K562 (cell line): ENCODE measurements at places on chromosomes 2 and 18. TPM values are rescaled to one million over a fixed set of nuclear protein-coding genes. Genes with fewer than 3 reads are reported as not detected.

GRCh38 chr18:74291472-74291770 is 342 bp downstream of the CYB5A start:
- DNase-seq, result no peak
- no peak overlapping the region for H3K27ac ChIP-seq
- H3K27me3 ChIP-seq, result no peaks in the 10 kb centered on the region
- H3K36me3 ChIP-seq, result no peaks in the 10 kb centered on the region
- H3K4me3 ChIP-seq, result peak overlapping the region; percentile 47
- H3K4me1 ChIP-seq, result peaks cover 2% of the 10 kb centered on the region; the same call in 1 of the 3 replicates

REEP1 gene
- 0.11 and 0.18 TPM in 2 replicates for total RNA-seq

GRCh38 chr2:1899396-1899730 is 155.0 kb upstream of the PXDN start:
- no peaks in the 10 kb centered on the region for H3K4me1 ChIP-seq
- DNase-seq, result no peak
- H3K4me3 ChIP-seq, result no peak overlapping the region
- H3K27ac ChIP-seq, result no peak overlapping the region

STEAP3 gene
- 29.8 and 31.6 TPM in 2 replicates for total RNA-seq

SIX3 gene
- not detected in 2 replicates for total RNA-seq

NOSTRIN gene
- total RNA-seq, result 50.9 and 56.3 TPM in 2 replicates

- no peaks in the 10 kb centered on the region for H3K27me3 ChIP-seq
- H3K27ac ChIP-seq, result no peak overlapping the region
- peaks cover 76% of the 10 kb centered on the region for H3K36me3 ChIP-seq
- peaks cover 5% of the 10 kb centered on the region; the same call in 1 of the 2 replicates for H3K4me1 ChIP-seq
- H3K4me3 ChIP-seq, result no peak overlapping the region
- no peak for DNase-seq
Measured at GRCh38 chr2:144458541-144458940, 61.4 kb downstream of the ZEB2 start.

LINC00305 gene
- not detected in 2 replicates for total RNA-seq

UCN gene
- total RNA-seq, result 2.2 and 2.6 TPM in 2 replicates

DNA sequence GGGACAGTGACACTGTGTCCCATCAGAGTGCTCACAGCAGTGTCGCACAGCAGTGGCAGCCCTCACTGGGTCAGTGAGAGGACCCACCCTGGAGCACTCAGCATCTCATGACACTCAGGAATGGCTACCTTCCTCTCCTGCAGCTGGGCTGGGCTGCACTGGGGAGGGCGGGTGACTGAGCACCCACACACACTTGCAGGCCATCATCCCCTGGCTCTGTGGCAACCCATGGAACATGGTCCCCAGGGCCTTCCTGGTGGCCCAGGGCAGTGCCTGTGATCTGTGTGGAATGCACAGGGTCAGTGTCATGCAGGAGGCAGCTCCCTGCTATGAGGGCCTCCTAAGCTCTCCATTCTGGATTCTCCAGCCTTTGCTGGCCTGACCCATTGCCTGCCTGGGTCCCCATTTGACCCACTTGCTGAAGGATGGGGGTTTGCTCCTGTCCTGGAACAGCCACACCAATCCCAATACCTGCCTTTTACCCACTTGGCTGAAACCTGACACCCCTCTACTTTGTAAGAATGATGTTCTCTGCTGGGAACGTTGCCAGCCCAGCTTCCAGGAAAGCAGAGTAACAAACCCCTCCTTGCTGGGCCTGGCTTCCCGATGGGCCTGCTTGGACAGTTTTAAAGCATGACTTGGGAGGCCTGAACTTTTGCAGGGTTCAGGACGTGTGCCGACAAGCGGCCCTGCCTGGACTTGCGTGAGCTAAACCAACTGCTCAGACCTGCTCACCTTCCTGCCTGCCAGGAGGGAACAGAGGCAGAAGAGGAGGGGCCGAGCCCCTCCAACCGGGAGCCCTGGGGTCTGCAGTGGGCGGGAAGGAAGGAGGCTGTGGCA is 13.7 kb downstream of the HS6ST1 start:
- peaks cover 28% of the 10 kb centered on the region for H3K4me1 ChIP-seq
- no peak for DNase-seq
- no peaks in the 10 kb centered on the region for H3K27me3 ChIP-seq
- no peak overlapping the region for H3K27ac ChIP-seq

STARD6 gene
- not detected in 2 replicates for total RNA-seq

- no peak for DNase-seq
- H3K27me3 ChIP-seq, result no peaks in the 10 kb centered on the region
- no peaks in the 10 kb centered on the region for H3K36me3 ChIP-seq
- no peaks in the 10 kb centered on the region for H3K4me1 ChIP-seq
- no peak overlapping the region for H3K4me3 ChIP-seq
Measured at GRCh38 chr18:39348757-39349156, 1783.2 kb upstream of the CELF4 start.

STAM2 gene
- 9.8 and 11.6 TPM in 2 replicates for total RNA-seq

DNA sequence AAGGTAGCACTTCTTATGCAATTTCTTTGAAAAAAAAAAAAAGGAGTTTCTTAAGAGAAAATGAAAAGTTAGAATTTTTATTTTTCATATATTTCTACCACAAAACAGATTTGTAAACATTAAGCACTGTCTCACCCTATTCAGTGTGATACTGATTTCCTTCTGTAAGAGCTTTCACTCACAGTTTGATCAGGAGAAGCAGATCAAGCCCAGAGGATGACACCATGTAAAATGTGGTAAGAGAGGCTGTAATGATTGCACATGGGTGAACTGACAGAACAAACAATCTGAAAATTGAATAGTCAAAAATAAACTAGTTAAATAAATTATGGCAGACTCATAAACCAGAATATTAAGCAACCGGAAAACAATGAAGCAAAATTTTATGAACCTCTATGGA is 54.5 kb downstream of the MEMO1 start:
- no peak for DNase-seq
- H3K27me3 ChIP-seq, result no peaks in the 10 kb centered on the region
- no peak overlapping the region for H3K27ac ChIP-seq
- H3K4me1 ChIP-seq, result no peaks in the 10 kb centered on the region; the same call in 2 of the 3 replicates
- H3K4me3 ChIP-seq, result no peak overlapping the region

- H3K27me3 ChIP-seq, result no peaks in the 10 kb centered on the region
- no peaks in the 10 kb centered on the region for H3K36me3 ChIP-seq
- no peak for DNase-seq
- peaks cover 16% of the 10 kb centered on the region for H3K4me1 ChIP-seq
- no peak overlapping the region for H3K27ac ChIP-seq
Measured at GRCh38 chr2:98448441-98449145, 3.9 kb downstream of the INPP4A start.

CCDC150 gene
- total RNA-seq, result 11.2 and 11.3 TPM in 2 replicates

WNT10A gene
- total RNA-seq, result not detected in 2 replicates

- H3K36me3 ChIP-seq, result no peaks in the 10 kb centered on the region
- no peaks in the 10 kb centered on the region for H3K4me1 ChIP-seq
- H3K27me3 ChIP-seq, result peaks cover 7% of the 10 kb centered on the region; the same call in 1 of the 2 replicates
- no peak overlapping the region for H3K27ac ChIP-seq
Measured at GRCh38 chr18:23968638-23969604, 45.6 kb upstream of the TTC39C start.

- DNase-seq, result no peak
- H3K4me1 ChIP-seq, result peaks cover 7% of the 10 kb centered on the region
- no peaks in the 10 kb centered on the region for H3K27me3 ChIP-seq
- H3K4me3 ChIP-seq, result no peak overlapping the region
Measured at GRCh38 chr2:47054868-47055267, 100.2 kb downstream of the STPG4 start.

DNA sequence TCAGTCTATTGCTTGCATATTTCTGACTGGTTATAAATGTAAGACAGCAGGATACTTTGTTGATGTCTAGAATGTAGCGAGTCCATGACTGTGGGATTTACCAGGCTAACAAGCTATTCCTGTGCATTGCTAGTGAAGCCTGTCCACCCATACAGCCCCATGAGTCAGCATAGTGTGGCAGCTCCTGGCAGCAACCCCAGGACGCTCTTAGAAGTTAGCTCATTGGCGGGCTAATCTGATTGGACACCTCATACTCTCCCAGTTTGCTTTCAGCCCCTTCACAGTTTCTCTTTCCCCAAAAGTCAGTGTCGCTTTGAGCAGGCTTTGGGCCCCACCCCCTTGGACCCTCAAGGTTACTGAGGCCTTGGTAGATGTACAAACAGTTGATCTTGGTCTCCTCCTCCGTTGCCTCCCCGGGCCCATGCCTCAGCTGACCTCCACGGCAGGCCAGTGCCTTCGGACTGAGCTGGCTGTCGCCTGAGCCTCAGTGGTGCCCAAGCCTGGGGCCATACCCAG is 48.0 kb downstream of the COA5 start:
- H3K4me1 ChIP-seq, result peaks cover 24% of the 10 kb centered on the region
- H3K27ac ChIP-seq, result peak overlapping the region; percentile 84
- H3K4me3 ChIP-seq, result peak overlapping the region; percentile 5; the same call in 1 of the 2 replicates
- peaks cover 28% of the 10 kb centered on the region for H3K36me3 ChIP-seq
- peak; percentile 94 for DNase-seq

GRCh38 chr2:203809084-203809521 is 58.5 kb upstream of the CTLA4 start:
- no peaks in the 10 kb centered on the region; the same call in 1 of the 2 replicates for H3K27me3 ChIP-seq
- no peak for DNase-seq
- no peak overlapping the region for H3K27ac ChIP-seq
- no peak overlapping the region for H3K4me3 ChIP-seq

GRCh38 chr18:79523736-79524180 is 128.0 kb downstream of the NFATC1 start:
- H3K4me1 ChIP-seq, result peaks cover 36% of the 10 kb centered on the region
- DNase-seq, result no peak
- peaks cover 8% of the 10 kb centered on the region; the same call in 1 of the 3 replicates for H3K36me3 ChIP-seq
- H3K27ac ChIP-seq, result no peak overlapping the region
- H3K27me3 ChIP-seq, result no peaks in the 10 kb centered on the region
- no peak overlapping the region for H3K4me3 ChIP-seq

- H3K4me1 ChIP-seq, result no peaks in the 10 kb centered on the region
- H3K27me3 ChIP-seq, result no peaks in the 10 kb centered on the region; the same call in 1 of the 3 replicates
- no peak overlapping the region for H3K27ac ChIP-seq
- no peaks in the 10 kb centered on the region for H3K36me3 ChIP-seq
Measured at GRCh38 chr2:205860181-205860580, 177.9 kb downstream of the NRP2 start.

DNA sequence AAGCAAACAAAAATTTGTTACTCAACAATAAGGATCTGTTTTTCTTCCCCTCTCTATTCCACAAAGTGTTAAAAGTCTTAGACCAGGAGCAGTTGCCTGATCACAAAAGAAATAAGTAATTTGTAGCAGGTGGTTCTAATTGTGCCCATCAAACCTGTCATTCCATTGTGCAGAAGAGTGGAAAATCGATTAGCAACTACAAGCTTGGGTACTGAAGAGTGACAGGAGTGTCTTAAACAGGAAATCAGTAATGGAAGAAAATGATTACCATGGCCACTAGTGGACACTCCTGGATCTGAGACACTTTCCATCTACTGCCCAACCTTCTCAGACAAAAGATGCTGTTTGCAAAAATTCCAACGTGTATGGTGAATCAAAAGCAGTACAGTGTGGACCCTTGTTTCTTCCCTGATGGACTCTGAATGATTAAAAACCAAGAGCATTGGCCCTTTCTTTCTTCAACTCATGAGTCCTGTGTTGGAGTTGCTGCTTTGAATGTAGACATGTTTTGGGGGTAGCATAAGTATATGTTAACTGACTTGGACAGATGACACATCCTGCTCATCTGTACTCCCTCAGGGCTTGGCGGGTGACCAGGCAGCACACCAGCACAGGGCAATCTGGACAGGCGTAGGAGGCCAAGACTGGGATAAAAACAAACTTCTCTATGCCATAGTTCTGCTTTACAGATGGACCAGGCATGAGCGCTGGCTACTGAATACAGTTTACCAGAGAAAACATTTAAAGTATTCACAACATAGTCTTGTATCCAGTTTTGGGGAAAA is 51.9 kb downstream of the PLA2R1 start:
- H3K4me1 ChIP-seq, result no peaks in the 10 kb centered on the region
- no peak for DNase-seq
- H3K4me3 ChIP-seq, result no peak overlapping the region
- no peaks in the 10 kb centered on the region for H3K36me3 ChIP-seq
- no peak overlapping the region for H3K27ac ChIP-seq

DNA sequence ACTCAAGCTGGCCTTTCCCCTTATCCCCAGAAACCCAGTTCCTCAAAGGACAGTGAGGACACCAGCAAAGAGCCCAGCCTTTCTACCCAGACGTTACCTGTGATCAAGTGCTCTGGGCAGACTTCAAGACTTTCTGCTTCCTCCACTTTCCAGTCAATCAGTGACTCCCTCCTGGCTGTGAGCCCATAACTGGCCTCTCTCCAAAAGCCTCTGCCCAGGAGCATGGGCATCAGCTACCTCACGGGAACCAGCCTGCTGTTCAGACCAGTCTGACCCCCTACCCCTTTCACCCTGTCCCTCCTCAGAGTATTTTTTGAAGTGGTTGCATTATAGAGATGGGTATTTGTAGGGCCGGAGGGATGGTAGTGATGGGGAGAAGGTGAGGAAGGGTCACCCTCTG is 27.7 kb upstream of the CYP27A1 start:
- no peak for DNase-seq
- peaks cover 51% of the 10 kb centered on the region; the same call in 1 of the 3 replicates for H3K36me3 ChIP-seq
- H3K4me1 ChIP-seq, result no peaks in the 10 kb centered on the region
- no peak overlapping the region for H3K27ac ChIP-seq

WBP1 gene
- 21.4 and 21.5 TPM in 2 replicates for total RNA-seq

GRCh38 chr2:216775043-216775453 is 79.7 kb upstream of the IGFBP5 start:
- no peaks in the 10 kb centered on the region for H3K36me3 ChIP-seq
- peak overlapping the region; percentile 37; the same call in 1 of the 3 replicates for H3K27ac ChIP-seq
- H3K27me3 ChIP-seq, result no peaks in the 10 kb centered on the region
- peaks cover 41% of the 10 kb centered on the region for H3K4me1 ChIP-seq

DNA sequence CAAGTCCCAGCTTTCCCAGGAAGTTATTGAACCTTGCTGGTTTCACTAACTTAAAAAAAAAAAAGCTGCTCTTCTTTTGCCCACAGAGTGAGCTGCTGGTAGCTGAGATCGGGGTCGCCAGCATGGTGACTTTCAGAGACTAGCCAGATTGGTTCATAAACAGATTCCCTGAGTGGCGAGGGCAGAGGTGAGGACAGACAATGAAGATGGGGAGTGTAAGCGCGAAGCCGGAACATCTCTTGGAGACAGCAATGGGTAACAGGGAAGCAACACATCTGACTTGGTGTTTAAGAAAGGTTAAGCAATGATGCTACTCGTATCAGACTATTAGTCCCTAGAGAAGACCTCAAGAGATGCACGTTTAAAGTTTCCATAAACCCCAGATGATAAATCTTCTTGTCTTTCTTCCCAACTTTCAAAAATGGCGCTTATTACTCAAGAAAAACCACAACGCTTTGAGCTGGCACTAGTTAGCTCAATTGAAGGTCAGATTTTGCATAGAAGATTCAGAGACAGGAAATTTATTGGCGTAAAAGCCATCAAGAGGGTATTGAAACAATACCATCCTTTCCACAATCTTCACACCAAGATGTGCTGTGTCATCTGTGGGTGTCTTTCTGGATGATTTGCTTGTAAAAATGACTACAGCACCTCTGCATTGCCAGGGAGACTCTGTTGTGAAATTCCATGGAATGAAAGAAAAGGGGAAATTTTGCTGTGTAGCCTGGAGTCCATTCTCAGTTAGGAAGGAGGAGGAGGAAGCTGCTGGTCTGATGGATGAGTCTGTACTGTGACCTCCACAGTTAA is 193.1 kb upstream of the CXCR4 start:
- no peak overlapping the region for H3K4me3 ChIP-seq
- no peaks in the 10 kb centered on the region for H3K4me1 ChIP-seq
- H3K27me3 ChIP-seq, result peaks cover 5% of the 10 kb centered on the region; the same call in 1 of the 3 replicates
- no peak for DNase-seq

GRCh38 chr2:206435742-206436141 is 7.6 kb upstream of the ADAM23 start:
- no peak overlapping the region for H3K4me3 ChIP-seq
- H3K4me1 ChIP-seq, result no peaks in the 10 kb centered on the region
- no peak overlapping the region for H3K27ac ChIP-seq
- H3K27me3 ChIP-seq, result no peaks in the 10 kb centered on the region; the same call in 1 of the 2 replicates
- no peaks in the 10 kb centered on the region for H3K36me3 ChIP-seq

HOXD3 gene
- not detected in 2 replicates for total RNA-seq
